Activated T-cell treated with anti-CD3 and anti-CD28 coated beads for 48 hours (primary cell): ENCODE measurements at places on chromosomes 16 and 17.
A peak's percentile ranks its signal among the peaks of the same experiment; 100 is the strongest.

DNA sequence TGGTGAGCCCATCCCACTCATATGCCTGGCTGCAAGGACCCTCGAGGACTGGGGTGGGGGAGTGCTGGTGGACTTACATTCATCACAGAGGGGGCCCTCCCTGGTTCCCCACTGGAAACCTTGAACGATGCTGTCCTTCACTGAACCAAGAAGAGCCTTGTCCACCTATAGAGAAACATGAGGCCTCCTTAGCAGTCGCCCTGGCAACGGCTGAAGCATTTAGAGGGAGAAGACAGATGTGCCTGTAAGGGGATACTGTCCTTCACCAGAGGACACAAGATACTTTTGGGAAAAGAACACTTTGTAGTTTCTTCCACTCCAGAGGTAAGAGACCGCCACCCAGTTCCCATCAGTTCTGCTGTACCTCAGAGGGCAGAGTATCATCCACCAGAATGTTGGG lies 6.5 kb downstream of the HIGD1B start:
- no peak for DNase-seq

DNA sequence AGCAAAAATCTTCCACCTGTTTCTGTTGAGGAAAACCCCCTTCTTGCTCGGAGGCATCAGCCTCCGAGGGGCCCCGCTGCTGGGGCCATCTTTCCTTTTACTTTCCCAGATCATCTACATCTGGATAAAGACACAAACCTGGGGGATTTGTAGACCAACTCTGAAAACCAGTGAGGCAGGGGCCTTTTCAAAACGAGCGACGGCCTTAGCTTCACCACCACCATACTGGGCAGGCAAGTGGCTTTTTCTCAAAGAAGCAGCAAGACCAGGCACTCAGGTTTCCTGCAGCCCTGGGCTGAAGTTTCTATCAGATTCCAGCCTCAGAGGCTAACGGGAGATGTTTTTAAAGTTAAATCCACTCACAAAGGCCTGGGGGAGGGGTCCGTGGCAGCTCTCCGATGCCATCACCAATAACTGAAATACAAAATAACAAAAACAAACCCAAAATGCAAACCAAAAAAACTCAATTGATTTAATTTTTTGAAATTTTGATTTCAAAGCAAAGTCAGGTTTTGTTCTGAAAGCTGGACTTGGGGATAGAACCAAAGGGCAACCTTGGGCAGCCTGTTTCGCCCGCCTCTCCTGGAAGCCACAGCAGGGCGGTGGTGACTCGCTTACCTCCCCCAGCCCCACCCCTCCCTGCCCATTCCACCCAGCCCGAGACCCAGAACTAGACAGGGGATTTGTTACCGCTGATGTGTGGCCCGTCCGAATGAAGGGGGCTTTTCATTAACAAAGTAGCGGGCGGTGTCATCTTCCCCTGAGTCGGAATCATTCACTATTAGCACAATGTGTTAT lies 55.8 kb downstream of the SALL1 start:
- no peak for DNase-seq

DNA sequence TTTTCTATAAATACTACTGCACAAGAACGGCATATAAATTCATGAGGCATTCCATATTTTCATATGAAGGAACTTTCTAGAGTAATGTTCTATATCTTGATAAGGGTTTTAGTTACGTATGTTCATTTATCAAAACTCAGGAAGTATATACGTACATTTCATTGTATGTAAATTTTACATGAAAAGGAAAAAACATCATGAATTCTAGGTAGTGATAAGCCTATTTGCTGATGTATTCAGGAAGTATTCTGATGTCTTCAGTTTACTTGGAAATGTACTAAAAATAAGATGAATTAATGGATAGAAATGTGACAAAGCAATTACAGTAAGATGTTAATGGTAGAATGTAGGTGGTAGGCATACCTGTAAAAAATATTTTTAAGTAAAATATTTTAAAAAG lies 4.7 kb downstream of the DGKE start:
- DNase-seq = no peak

GRCh38 chr17:39096508-39097149 lies 54.8 kb downstream of the PLXDC1 start:
- DNase-seq = no peak

DNA sequence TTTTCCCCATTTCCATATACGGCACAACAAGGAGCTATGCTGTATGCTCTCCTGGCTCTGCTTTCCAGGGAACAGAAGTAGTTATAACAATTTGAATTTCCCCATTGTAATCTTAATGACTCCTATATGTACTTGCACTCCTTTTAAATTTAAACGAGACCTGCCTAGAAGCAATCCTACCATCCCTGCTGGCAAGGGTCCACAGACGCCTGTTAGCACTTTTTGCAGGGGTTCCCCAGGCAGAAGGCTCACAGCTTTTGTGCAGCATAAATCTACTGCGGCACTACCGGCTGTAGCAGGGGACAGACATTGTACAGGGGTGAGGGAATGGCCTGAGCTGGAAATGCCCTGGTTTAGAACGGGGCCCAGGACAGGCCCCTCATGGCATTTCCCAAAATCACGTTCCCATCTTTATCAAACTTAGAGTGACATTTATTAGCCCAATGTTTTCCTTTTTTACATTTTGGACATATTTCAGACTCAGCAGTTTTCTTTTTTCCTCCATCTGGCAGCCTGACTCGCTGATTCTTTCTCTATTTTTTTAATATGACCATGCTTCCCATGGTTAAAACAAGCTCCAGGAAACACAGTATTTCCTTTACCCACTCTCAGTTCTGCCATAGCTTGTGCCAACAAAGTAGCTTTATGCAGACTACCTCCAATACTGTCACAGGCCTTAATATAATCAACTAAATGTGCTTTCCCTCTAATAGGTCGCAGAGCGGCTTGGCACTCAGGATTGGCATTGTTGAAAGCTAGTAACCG lies 35.4 kb upstream of the USP22 start:
- DNase-seq = no peak

DNA sequence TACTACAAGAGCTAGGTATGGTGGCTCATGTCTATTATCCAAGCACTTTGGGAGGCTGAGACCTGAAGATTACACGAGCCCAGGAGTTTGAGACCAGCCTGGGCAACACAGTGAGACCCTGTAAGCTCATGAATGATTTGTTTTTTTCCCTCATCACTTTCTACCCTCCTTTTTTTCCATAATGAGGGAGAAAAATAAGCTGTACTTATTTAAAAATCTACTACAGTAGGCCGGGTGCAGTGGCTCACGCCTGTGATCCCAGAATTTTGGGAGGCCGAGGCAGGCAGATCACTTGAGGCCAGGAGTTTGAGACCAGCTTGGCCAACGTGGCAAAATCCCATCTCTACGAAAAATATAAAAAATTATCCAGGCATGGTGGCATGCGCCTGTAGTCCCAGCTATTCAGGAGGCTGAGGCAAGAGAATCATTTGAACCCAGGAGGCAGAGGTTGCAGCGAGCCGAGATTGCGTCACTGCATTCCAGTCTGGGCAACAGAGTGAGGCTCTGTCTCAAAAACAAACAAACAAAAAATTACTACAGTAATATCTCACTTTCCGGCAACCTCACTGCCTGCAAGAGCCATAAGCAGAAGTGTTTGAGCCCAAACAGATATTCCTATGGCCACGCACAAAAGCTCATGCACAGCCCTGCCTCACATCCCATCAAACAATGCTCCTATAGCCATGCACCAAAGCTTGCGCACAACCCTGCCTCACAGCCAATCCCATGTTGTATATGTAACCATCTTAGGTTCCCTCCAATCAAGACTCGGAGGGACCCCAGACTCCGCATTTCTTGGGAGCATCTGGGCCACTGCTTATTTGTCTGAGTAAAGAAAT lies 37.4 kb downstream of the TK2 start:
- no peak for DNase-seq

DNA sequence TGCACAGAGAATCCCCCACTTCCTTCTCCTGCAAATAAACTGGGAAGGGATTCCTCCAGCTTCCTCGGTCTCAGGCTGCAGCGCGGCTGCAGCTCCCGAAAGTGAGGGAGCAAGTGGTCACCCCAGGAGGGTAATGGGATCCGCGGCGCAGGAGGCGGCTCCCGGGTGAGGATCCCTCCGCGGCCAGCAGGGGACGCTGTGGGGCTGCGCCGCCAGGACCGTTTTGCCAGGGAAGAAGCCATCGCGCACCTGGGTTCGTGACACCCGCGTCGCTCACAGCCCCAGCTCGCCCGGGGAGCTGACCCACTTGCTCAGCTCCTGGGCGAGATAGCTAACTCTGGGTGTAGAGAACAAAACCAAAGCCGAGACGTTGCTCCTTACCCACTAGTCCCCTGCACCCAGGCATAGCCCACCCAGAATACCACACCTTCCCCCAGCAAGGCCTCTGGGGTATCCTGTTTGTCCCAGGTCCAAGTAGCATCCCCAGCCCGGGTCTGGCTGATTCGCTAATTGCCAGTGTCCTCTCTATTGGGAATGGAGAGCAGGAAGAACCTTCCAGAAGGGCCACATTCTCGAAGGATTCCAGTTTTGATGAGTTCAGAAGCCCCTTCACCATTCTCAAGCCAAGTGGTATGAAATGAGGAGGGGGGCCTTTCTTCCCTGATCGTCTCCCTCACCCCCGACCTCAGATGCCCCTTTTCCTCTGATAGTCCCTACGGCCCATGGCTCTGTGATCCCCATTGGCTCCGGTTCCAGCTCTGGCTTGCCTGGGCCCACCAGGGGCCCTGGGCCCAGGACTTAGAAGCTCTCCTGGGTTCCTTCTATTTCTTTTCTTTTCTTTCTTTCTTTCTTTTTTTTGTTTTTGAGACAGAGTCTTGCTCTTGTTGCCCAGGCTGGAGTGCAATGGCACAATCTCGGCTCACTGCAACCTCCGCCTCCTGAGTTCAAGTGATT lies 14.1 kb downstream of the CYGB start:
- peak; percentile 80 for DNase-seq

GRCh38 chr16:69513180-69513966 lies 52.4 kb upstream of the NFAT5 start:
- DNase-seq = no peak

- no peak for DNase-seq
These were observed 4.2 kb downstream of the SHISA6 start for GRCh38 chr17:11245187-11245586.

- DNase-seq = no peak
These were observed 4.2 kb downstream of the C16orf90 start for GRCh38 chr16:3490911-3491629.

DNA sequence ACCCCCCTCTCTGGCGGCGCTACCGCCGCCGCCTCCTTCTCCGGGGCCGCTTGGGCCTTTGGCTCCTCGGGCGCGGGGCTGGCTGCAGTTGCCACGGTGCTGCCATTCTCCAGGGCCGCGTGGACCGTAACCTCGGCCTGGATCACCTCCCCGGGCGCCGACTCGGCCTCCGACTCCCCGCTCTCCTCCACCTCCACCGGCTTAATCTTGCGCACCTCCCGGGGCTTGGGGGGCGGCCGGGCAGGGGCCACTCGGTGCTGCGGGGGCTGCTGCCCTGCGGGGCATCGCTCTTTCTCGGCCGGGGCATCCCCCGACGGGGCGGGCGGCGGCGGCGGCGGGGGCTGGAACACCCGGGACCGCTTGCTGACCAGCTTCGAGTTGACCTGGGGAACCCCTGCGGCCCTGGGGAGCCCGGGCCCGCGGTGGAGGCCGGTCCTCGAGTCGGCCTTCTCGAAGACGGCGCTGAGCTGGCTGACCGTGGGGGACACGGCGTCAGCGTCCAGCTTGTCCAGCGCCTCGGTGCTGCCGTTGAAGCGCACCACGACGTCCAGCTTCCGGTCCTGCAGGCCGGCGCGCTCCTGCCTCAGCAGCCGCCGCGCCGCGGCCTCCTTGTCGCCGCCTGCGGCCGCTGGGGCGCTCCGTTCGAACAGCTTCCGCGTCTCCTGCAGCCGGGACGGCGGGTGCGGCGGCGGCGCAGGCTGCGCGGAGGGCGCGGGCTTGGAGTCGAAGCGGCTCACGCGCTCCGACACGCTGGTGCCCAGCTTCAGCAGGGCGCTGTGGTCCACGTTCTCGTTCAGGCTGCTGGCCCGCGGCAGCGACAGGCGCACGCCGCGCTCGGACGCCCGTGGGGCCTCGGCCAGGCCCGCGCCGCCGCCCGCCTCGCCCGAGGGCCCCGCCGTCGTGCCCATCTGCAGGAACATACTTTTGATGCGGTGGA lies 792 bp downstream of the PPP1R9B start:
- DNase-seq = no peak

- no peak for DNase-seq
These were observed 74.2 kb upstream of the ADAMTS18 start for GRCh38 chr16:77509051-77509450.

GRCh38 chr17:9670596-9670995 lies 25.3 kb downstream of the USP43 start:
- no peak for DNase-seq

DNA sequence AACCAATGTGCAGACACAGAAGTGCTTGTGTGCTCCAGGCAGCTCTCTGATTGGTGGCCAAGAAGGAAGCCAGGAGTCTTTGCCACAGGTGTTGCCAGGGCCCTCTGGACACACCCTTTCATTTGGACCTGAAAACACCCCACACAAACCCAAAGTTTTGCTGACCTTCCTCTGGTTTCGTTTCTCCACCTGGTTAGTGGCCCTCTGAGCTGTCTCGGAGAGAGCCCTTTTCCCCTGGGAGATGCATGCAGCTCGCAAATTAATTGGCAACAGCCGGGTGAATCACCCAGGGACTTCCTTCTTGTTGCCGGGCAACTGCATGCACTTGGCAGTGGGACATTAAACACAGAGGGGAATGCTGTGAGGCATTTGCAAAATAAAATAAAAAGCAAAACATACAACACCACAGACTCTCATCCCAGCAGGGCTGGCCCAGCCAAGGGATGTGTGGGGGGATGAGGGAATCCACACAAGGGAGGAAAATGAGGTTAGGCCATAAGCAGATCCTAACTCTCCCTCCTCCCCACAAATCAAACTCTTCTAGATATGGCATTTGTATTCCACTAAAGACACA lies 286.6 kb downstream of the SOX9 start:
- no peak for DNase-seq

DNA sequence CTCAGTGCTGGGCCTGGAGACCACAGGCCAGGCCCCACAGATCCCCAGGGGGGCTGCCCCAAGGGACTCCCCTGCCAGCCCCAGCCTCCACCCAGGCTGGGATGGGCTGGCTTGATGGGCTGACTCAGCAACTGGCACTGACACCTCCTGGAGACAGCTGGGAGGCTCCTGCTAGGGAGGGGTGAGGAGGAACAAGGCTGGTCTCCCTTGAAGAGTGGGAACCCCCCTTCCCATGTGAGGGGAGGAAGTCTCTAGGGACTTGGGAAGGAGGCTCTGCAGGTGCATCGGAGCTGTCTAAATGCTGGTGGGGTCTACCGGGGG lies 10.4 kb downstream of the NHERF1 start:
- no peak for DNase-seq

GRCh38 chr17:81898029-81898866 lies 3.8 kb upstream of the NPB start:
- no peak for DNase-seq
